Ovary (tissue), 10 donors: ENCODE measurements at places on chromosomes 1 and 21.

GRCh38 chr1:198232378-198232777 lies 75.6 kb downstream of the NEK7 start:
- no peak for DNase-seq

DNA sequence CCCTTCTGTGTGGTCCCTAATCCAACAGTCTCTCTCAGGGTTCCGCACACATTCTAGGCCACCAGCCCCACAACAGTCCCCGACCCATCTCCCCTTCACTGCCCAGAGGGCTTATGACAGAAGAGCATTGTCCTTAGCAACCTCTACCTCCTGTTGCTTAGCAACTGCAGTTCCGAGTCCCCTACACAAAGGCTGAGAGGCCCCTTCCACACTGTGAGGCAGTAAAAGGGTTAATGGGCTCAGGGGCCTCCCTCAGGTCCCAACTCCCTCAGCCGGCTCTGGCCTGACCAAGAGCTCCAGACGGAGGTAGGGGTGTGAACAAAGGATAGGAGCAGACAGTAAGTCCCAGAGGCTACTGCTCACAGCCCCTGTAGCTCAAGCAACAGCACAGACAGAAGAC lies 4.3 kb downstream of the IGSF9 start:
- no peak for DNase-seq

DNA sequence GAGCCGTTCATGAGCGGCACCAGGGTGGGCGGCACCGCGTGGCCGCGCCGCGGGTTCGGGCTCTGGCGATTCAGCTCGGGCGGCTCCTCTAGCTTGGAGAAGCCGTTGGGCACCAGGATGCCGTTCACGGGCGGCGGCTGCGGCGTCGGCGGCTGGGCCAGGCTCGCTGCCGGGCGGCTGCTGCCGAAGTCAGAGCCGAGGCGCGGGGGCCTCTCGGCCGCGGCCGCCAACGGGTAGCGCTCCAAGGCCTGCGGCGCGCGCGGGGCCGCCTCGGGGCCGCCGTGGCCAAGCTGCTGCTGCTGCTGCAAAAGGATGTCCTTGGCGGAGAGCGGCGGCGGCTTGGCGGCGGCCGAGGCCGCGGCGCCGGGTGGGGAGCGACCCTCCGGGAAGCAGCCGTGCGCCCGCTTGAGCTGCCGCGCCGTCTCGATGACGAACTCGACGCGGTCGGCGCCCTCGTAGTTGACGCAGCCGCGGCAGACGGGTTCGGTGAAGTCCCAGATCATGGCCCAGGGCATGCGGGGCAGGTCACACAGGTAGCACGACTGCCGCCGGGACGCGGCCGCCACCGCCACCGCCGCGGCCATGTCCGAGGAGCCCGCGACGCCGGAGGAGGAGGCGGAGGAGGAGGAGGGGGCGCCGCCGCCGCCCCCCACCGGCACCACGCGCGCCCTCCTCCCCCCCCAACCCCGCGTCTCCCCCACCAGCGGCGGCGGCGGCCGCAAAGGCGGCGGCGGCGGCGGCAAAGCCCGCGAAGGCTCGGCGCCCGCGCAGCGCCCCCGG lies 877 bp downstream of the IRF2BP2 start:
- peak; percentile 44 for DNase-seq

DNA sequence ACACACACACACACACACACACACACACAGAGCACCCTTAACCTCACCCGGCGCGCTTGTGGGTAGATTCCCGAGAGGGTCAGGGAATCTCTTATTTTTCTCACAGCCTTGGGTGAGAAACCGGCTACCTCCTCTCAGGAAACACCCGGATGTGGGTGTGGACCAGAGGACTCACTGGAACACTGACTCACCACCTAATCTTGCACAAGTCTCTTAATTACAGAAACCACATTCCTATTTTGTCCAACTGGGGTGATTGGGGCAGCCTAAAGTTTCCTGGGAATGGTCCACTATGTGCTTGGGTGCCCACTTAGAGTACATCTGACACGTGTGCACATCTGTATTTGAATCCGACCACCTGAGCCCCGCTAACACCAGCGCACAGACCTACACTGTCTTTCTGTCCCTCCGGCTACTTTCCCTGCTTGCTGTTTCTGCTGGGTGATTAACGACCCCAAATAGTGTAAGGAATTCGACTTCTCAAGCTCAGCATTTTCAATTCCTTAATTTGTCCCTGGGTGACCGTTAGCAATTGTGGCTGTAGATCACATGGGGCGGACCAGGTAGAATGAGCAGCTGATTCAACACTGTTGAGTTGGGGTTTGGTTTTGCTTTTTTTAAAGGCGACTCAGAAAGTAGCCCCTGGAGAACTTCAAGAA lies 14.0 kb upstream of the TBX15 start:
- no peak for DNase-seq

- no peak for DNase-seq
Observed at GRCh38 chr1:211831558-211832323, 1.2 kb upstream of the LPGAT1 start.

GRCh38 chr1:48235652-48236051 lies 13.1 kb downstream of the SLC5A9 start:
- no peak for DNase-seq

DNA sequence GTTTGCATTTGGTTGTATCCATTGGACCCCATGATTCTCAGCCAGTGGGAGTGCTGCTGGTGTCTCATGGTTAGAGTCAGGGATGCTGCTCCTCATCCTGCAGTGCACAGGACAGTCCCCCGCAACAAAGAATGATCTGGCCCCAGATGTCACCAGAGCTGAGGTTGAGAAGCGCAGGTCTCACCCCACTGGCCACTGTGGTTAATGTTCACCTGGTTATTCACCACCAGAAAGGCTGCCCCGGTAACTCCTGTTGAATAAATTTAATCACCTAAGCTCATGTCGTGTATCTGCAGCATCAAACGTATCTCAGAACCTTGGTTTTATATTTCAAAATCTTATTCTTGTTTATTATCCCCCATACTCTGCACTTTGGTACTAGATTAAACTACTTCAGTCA lies 75.8 kb downstream of the ATP5PO start:
- no peak for DNase-seq
